Nephron progenitor cell (in vitro differentiated cells): ENCODE measurements at places on chromosomes 12 and 14.

DNA sequence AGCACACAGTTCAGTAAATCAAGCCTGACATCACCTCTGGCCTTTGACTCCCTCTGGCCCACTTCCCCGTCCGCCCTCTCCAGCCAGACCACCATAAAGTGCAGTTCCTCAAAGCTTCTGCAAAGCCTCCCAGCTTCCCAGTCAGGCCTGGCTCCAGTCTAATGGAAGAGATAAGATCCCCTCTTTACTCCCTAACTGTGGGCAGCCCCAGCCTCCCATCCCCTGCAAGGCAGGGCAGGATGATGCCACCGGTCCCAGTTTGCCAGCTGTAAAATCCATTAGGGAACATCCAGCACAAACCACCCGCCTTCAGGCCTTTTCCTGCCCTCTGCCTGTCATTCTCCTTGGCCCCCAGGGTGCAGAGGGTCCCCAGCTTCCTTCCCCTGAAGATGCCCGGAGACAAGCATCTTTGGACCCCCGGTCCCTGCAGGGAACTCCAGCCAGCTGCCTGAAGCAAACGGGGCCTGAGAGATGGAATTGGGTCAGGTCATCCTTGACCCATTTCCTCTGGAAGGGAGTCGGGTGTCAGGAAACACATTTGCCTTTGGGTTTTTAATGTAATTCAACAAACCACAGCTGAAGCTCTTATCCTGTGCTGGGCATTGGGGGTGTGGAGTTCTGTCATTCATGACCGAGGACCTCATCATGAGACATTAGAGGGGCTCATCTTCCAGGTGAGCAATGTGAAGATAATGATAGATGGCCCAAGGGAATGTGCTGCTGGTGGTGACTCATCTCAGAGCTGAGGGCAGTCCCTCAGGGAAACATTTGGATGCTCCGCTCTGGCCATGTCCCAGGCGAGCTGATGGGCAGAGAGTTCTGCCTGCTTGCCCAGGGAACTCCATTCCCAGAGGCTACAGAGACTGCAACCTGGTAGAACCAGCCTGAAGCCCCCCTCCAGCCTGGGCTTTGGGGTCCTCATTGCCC, 93.8 kb upstream of the CLMN start:
- peak overlapping the region; percentile 1 for H3K27ac ChIP-seq
- no peaks in the 10 kb centered on the region for H3K36me3 ChIP-seq
- H3K4me3 ChIP-seq = peak overlapping the region; percentile 14
- peaks cover 30% of the 10 kb centered on the region for H3K27me3 ChIP-seq

GRCh38 chr12:104358353-104359003, 54.9 kb downstream of the EID3 start:
- H3K36me3 ChIP-seq = peaks cover 17% of the 10 kb centered on the region
- H3K27me3 ChIP-seq = peaks cover 3% of the 10 kb centered on the region
- no peak overlapping the region for H3K4me3 ChIP-seq

DNA sequence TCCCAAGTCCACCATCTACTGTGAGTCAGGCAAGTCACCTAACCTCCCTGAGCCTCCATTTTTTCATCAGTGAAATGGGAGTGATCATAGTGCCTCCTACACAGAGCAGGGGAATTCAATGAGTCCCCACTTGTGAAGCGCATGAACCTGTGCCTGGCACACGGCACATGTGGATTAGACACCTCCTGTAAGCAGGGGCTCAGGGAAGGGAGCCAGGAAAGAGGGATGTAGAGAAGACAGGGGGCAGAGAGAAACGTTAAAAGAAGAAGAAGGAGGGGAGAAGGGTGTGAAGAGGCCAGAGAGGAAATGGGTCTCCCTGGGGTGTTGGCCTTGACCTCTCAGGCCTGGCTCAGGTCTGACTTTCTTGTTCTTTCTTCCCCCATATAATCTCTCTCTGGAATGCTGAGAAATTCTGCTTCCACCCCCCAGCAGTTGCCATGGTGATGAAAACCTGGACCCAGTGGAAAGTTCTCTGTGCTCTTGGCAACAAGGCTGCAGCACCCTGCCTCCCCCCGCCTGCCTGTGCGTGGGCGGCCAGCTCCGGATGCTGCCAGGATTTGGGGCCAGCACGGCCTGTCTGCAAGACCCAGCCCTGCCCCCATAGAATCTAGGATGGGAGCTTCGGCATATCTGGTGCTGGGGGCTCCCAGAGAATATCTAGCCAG, 94.5 kb downstream of the CALM1 start:
- H3K4me3 ChIP-seq = no peak overlapping the region
- H3K4me1 ChIP-seq = peaks cover 19% of the 10 kb centered on the region
- H3K27ac ChIP-seq = no peak overlapping the region
- H3K36me3 ChIP-seq = no peaks in the 10 kb centered on the region

DNA sequence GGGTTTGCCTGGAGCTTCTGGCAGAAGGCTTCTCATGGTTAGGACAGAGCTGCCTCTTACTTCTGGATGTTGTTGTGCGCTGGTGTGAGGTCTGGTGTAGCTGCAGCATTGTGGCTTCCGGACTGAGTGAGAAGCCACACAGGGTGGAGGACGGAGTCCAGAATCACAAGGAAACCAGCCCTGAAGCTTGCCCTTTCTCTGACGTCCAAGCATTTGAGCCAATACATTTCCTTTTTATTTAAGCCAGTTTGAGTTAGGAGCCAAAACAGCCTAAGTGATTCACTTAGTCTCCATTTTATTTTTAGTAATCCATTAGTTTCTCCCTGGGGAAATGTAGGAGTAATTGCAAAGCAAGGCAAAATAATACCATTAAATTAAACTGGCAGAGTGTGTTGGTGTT, 402.4 kb upstream of the RGS6 start:
- no peaks in the 10 kb centered on the region for H3K27me3 ChIP-seq
- H3K36me3 ChIP-seq = peaks cover 21% of the 10 kb centered on the region
- H3K4me1 ChIP-seq = peaks cover 26% of the 10 kb centered on the region
- no peak overlapping the region for H3K4me3 ChIP-seq
- H3K27ac ChIP-seq = no peak overlapping the region

DNA sequence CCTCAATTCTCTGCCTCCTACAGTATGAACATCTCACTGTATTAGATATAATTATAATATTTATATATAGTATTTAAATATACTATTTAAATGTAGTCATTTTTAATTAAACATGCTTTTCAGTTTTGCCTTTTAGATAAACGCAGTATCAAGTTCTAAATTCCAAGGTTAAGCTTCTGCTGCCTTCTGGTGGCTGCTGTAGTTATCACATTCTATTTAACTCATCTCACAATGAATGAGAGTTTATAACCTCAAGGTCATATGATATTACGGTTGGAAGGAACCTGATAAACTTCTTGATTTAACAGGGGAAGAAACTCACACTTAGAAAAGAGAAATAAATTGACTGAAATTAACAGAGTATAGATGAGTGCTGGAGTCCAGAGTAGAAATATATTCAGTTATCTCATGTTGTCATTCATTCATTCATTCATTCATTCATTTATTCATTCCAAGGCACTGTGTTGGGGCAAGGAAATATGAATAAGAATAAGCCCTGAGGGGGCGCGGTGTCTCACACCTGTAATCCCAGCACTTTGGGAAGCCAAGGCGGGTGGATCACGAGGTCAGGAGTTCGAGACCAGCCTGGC, 31.9 kb downstream of the GUCY2C start:
- no peak for DNase-seq
- no peak overlapping the region for H3K27ac ChIP-seq
- no peak overlapping the region for H3K4me3 ChIP-seq
- peaks cover 10% of the 10 kb centered on the region for H3K4me1 ChIP-seq
- H3K27me3 ChIP-seq = no peaks in the 10 kb centered on the region

DNA sequence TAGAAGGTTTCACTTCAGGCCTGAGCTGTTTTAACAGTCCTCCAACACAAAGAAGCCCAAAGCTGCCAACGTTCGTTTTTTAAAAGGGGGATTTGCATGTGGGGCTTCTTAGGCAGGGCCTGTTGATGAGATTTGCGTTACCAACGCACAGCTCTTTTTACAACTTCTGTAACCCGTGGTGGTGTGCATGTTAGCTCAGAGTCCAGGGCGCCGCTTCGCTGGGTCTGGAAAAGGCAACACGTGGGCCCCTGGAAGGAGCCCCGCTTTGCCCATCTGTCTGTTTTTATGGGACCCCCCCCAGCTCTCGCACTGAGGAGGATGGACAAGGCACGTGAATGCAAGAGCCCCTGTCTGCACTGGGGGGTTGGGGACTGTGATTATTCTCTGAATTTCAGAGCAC, 84.0 kb downstream of the ESR2 start:
- peaks cover 10% of the 10 kb centered on the region for H3K4me1 ChIP-seq
- peak overlapping the region; percentile 51 for H3K27ac ChIP-seq
- no peak for DNase-seq
- no peak overlapping the region for H3K4me3 ChIP-seq

GRCh38 chr12:49264466-49264872, 413 bp upstream of the TUBA1C start:
- peaks cover 32% of the 10 kb centered on the region for H3K4me1 ChIP-seq
- peak; percentile 47 for DNase-seq
- H3K4me3 ChIP-seq = peak overlapping the region; percentile 87
- H3K27me3 ChIP-seq = peaks cover 11% of the 10 kb centered on the region
- H3K36me3 ChIP-seq = peaks cover 29% of the 10 kb centered on the region

GRCh38 chr14:21436567-21437062, 19.3 kb downstream of the CHD8 start:
- peaks cover 34% of the 10 kb centered on the region for H3K36me3 ChIP-seq
- DNase-seq = no peak
- H3K27me3 ChIP-seq = no peaks in the 10 kb centered on the region
- peaks cover 36% of the 10 kb centered on the region for H3K4me1 ChIP-seq
- H3K27ac ChIP-seq = no peak overlapping the region

DNA sequence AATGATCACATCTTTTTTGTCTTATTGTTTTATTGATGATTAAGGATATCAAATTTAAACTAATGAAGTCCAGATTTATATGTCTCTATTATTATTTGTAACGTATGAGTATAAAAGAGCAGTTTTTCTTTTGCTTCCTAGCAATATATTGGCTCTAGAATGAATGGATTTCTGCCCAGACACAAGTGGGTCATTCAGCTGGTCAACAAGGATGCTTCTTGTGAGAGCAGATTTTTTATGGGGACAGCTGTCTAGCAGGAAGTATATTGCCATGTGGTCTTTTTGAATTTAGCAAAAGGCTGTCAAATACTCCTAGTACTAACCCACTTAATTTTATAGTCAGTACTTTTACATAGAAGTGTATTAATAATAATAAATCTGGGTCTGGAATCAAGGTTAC, 1071.1 kb upstream of the FLRT2 start:
- H3K36me3 ChIP-seq = no peaks in the 10 kb centered on the region
- H3K27ac ChIP-seq = no peak overlapping the region
- no peak for DNase-seq
- H3K4me3 ChIP-seq = no peak overlapping the region

DNA sequence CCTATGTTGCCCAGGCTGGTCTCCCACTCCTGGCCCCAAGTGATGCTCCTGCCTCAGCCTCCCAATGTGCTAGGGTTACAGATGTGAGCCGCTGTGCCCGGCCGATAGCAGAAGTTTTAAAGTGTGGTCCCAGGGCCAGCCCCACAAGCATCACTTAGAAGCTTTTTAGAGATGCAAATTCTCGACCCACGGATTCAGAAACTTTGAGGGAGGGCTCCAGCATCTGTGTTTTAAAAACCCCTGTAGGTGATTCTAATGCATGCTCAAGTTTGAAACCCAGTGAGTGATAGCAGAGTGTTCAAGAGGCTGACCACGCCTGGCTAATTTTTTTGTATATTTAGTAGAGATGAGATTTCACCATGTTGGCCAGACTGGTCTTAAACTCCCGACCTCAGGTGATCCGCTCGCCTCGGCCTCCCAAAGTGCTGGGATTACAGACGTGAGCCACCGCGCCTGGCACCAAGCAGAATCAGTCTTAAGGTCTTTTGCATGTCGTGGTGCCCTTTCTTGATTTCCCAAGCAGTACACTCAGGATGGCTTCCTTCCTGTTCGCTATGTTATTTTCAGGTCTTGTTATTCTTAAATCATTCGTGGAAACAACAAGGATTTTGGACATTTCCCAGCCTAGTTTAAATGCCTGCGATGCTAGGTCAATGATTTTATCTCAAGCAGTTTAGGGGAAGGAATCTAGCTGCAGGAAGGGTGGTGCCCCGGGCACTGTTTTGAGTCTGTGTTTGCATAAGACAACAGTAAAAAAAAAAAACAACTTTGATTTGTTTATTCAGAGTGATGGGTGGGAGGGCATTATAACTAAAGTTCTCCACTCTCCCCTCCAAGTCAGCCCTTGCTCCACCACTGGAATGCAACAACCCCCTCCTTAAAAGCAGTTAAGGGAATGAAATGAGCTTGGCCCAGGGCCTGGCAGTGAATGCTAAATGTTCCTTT, 9.2 kb upstream of the RILPL2 start:
- DNase-seq = no peak
- H3K27ac ChIP-seq = peak overlapping the region; percentile 60
- H3K36me3 ChIP-seq = no peaks in the 10 kb centered on the region
- peaks cover 2% of the 10 kb centered on the region for H3K27me3 ChIP-seq
- peaks cover 12% of the 10 kb centered on the region for H3K4me1 ChIP-seq

DNA sequence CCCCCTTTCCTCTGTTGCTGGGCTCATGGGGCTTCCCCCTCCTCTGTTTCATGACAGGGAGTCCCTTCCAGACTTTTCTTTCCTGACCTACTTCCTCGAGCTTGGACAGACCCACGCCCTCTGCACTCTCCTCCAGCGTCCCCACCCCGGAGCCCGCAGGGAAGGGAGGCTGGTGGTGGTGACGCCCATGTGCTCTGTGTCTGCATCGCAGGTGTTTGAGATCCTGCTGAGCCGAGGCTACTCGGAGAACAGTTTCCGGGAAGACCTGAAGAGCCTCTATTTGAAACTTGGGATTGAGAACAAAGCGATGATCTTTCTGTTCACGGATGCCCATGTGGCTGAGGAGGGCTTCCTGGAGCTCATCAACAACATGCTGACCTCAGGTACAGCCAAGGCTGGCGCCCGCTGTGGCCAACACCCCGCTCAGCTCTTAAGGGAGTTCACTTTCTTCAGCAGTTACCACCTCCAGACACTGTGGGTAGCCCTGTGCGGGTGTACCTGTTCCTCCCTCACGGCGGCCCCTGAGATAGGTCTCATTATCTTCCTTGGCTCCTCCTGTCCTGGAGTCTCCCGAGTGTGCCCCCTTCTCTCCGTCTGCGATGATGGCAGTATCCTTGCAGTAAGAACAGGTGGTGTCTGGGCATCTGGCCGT, 85.6 kb downstream of the CCDC92 start:
- no peaks in the 10 kb centered on the region for H3K36me3 ChIP-seq
- no peak for DNase-seq
- no peak overlapping the region for H3K27ac ChIP-seq
- no peak overlapping the region for H3K4me3 ChIP-seq
- peaks cover 61% of the 10 kb centered on the region for H3K27me3 ChIP-seq
- H3K4me1 ChIP-seq = peaks cover 24% of the 10 kb centered on the region

GRCh38 chr12:88399811-88400210, 180.5 kb downstream of the KITLG start:
- no peak overlapping the region for H3K27ac ChIP-seq
- H3K4me3 ChIP-seq = no peak overlapping the region
- peaks cover 4% of the 10 kb centered on the region for H3K27me3 ChIP-seq
- no peak for DNase-seq
- no peaks in the 10 kb centered on the region for H3K4me1 ChIP-seq
- H3K36me3 ChIP-seq = no peaks in the 10 kb centered on the region

DNA sequence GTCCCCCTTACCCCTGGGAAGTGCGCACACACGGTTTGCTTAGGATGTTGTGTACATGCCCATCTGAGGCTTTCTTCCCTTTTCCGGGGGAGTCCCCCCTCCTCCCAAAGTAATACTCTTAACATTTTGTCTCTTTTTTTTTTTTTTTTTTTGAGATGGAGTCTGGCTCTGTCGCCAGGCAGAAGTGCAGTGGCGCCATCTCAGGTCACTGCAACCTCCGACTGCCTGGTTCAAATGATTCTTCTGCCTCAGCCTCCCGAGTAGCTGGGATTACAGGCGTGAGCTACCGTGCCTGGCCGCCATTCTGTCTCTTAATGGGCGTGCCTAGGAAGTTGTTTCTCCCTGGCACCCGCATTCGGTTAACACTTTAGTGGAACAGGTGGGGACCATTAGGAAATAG, 4.5 kb upstream of the GMFB start:
- DNase-seq = no peak
- no peaks in the 10 kb centered on the region for H3K27me3 ChIP-seq
- H3K4me1 ChIP-seq = peaks cover 41% of the 10 kb centered on the region
